ENCODE measurements at places on chromosomes 3 and 15. TPM values are rescaled to one million over a fixed set of nuclear protein-coding genes. Genes with fewer than 3 reads are reported as not detected.

DNA sequence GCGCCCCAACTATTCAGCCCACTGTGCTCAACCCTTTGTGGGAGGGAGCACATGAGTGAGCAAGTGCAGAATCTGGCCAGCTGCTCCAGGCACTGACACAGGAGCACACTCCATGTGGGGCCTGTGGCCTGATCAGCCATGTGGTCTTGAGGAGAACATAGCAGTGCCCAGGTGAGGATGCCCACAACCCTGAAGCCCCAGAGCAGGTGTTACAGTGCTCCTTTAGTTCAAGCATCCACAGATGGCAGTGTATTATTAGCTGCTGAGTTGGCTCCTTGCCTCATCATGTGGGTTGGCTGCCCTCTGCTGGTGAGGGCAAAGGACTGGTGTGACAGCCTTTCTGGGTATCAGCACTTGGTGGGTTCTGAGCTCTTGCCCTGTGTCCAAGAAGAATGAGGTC, 1588.2 kb downstream of the SI start:
- peak; percentile 54 for DNase-seq

GRCh38 chr15:71564217-71564616, 246.1 kb upstream of the NR2E3 start:
- DNase-seq, result no peak

- no peak for DNase-seq
Measured at GRCh38 chr3:14398797-14399106, 3.7 kb upstream of the SLC6A6 start.

ATG7 gene
- total RNA-seq, result 12.2 TPM

GRCh38 chr3:120864541-120864940, 43.5 kb upstream of the STXBP5L start:
- no peak for DNase-seq

ASB14 gene
- total RNA-seq, result not detected

TMEM41A gene
- total RNA-seq, result 18.5 TPM

- DNase-seq, result peak; percentile 68
Measured at GRCh38 chr15:45641374-45641781, 6.5 kb downstream of the SQOR start.

DNA sequence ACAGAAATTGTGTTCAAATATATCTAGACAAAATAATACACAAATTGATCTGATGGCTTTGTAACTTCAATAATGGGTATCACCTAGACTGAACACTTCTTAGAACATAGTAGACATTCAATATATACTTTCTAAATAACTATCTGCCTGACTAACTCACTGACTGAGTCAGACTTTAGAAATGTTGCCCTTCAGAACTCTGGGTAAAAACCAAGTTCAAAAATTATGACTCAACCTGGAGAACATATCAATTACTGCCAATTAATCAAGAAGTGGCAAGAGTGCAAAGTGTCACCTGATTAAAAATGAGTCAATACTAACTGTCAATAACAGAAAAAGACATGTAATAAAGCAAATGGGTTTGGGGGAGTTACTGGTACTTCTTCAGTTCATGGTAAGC, 144.6 kb upstream of the TMCO5A start:
- no peak for DNase-seq

DNA sequence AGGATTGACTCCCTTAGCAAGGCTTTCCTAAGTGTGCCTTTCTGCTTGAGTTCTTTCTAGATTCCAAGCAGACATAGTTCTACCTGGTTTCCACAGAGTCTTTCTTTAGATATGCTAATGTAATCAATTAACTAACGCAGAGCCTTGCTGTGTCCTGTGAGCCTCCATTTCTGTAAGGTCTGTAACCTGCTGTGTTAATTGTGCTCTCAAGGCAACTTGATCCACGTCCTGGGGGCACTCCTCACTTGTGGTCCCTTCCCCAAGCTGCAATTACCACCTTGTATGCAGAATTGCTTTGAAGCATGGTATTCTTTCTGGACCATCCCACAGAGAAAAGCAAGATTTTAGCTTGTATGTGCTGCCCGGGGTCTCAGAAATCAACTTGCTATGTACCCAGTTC, 29.5 kb upstream of the THSD4 start:
- no peak for DNase-seq

DNA sequence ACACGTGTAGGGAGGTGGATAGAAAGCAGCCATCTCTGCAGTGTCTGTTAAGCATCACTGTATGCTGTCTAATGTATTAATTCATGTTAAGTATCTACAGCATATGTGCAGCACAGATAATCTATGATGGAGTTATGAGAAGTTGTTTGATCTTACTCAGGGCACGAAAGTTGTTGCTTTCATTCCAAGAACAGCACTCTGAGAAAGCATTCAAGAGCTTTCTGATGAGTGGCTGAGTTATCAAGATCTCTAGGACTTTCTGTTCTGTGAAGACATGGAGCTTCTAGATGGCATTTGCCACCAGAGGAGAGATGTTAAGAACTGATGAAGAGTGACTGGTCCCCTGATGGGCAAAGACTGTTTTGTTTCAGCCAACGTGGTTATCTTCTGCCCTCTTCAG, 22.6 kb upstream of the TPRG1 start:
- no peak for DNase-seq

DNA sequence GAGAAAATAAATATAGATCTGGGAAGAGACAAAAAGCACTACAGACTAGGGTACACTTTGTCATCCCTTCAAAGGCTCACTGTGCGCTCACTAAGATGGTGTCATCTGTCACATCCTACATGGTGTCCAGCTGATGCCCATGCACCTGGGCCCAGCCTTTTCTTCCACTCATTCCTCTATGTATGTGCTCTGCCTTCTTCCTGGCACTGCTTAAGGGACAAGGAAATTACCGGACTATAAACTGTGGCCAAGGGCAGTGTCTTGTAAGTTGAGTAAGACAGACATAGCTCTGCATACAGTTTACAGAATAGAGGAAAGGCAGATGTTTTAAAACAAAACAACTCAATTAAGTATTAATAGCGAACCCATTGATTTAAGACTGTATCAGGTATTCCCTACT, 52.9 kb downstream of the ARHGAP31 start:
- no peak for DNase-seq

GRCh38 chr3:116030131-116030850, 407.0 kb downstream of the GAP43 start:
- no peak for DNase-seq

Data from left lobe of liver (tissue), 2 donors.